Fibroblast of skin of abdomen (primary cell): ENCODE measurements at places on chromosomes 16 and 17.
A peak's percentile ranks its signal among the peaks of the same experiment; 100 is the strongest.

- DNase-seq, result no peak
These were observed 36.7 kb upstream of the ERCC4 start for GRCh38 chr16:13883276-13883675.

- DNase-seq, result no peak
These were observed 49.8 kb downstream of the COTL1 start for GRCh38 chr16:84568066-84568465.

DNA sequence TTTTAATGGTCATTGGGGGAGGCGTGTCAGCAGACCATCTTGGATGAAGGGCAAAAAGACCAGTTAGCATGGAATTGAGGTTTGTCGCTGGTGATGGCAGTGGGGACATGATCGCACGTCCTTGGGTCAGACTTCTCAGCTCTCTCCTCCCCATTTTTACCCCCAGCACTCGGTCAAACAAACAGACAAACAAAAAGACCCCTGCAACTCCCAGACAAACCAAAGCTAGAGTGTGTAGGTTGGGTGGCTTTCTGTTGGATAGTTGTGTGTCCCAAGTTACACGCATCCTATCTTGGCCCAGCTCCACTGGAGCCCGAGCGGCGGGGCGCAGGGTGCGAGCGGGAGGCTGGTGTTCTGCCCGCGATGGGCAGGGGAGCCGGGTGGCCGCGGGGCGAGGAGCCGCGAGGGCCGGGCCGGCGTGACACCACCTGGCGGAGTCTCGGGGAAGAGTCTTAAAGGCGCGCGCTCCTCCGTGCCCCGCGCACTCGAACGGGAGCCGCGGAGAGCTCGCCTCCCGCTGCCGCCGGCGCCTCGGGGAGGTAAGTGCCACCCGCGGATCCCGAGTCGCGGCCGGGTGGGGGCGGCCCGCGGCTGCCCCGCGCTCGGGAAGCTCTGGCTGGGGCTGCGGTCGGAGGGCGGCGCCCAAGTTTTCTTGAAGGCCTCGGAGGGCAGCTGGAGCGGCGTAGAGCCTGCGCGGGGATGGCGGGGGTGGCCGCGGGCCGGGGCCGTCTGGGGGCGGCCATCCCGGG is 18.5 kb upstream of the NTN1 start:
- DNase-seq, result no peak

- peak; percentile 98 for DNase-seq
These were observed 25.1 kb upstream of the FOXK2 start for GRCh38 chr17:82494236-82495055.

GRCh38 chr17:29526322-29526721 is 40.5 kb downstream of the ABHD15 start:
- no peak for DNase-seq
